ENCODE measurements at places on chromosomes 3 and 15.

GRCh38 chr15:65373163-65373651 is 4.6 kb downstream of the IGDCC3 start:
- no peak for DNase-seq

DNA sequence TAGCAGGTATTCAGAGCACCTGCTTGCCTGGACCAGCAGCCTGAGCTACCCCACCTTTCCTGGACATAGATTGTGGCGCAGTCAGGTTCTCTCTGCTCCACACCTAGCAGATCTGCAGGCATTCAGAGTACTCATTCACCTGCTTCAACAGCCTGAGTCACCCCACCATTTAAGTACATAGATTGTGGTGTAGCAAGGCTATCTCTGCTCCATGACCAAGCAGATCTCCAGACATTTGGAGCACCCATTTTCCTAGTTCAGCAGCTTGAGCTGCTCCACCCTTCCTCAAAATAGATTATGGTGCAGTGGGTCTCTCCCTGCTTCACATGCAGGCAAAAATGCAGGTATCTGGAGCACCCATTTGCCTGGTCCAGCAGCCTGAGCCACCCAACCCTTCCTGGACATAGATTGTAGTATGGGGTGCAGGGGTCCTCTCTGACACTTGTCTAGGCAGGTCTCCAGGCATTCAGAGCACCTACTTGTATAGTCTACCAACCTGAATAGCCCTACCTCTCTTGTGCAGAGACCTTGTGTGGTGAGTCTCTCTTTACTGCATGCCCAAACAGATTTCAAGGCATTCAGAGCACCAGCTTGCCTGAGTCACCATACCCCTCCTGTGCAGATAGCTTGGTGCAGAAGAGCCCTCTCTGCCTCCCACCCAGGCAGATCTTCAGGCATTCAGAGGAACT is 466.0 kb upstream of the THBS1 start:
- no peak for DNase-seq

DNA sequence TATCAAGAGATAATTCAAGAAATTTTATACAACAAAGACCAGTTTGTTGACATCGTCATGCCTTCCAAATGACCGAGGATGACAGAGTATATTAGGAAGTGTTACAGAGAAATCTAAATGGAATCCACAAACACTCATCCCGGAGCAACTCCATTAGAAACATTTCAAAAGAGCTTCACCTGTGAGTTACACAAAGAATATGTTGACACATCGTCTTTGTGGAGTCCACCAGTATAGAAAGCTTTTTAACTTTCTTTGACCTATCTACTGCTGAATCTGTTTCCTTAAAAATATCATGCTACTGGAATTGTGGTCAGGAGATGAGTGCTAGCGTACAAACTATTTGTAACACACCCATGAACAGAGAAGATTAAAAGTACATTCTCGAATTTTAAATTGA is 130.4 kb downstream of the SUCLG2 start:
- no peak for DNase-seq

DNA sequence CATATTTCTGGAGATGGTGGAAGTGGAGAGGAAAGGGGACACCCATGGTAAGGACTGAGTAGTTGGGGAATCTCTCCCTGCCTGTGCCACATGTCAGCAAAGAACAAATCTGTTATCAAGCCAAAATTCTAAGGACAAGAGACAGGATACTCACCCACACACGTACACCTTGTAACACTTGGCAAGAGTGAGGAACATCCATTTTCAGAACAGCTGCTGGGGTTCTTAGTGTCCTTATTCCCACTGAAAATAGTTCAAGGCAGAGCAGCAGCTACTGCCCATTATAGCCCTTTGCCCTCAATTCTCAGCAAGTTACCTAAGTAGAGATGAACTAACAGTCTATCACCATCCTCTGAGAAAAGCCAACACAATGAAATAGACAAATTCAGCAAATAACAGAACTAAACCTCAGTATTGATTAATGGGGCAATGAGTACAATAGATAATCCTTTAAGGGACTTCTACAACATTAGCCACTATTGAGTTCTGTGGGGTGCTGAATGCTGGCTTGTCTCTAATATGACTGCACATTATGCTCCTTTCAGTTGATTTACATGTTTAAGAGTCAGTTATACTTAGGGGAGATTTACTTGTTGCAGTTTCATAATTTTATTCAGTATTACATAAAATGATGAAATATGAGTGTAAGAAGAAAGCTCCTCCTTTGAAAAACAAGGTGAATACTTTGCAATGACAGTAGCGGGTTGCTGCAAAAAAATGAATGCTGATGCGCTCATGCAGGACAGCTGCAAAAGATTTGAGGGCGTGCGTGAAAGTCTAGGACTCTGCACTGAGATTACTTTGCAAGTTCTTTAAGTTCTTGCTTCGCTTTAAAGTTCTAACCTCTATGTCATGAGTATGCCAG is 22.4 kb downstream of the SENP5 start:
- no peak for DNase-seq

- no peak for DNase-seq
These were observed 105.3 kb downstream of the CTNNB1 start for GRCh38 chr3:41304593-41304992.

DNA sequence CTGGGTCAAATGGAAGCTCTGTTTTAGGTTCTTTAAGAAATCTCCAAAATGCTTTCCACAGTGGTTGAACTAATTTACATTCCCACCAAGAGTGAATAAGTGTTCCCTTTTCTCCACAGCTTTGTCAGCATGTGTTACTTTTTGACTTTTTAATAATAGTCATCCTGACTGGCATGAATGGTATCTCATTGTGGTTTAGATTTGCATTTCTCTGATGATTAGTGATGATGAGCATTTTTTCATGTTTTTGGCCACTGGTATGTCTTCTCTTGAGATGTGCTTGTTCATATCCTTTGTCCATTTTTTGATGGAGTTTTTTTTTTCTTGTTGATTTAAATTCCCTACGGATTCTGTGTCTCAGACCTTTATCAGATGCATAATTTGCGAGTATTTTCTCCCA is 745.0 kb upstream of the BCHE start:
- DNase-seq: no peak

DNA sequence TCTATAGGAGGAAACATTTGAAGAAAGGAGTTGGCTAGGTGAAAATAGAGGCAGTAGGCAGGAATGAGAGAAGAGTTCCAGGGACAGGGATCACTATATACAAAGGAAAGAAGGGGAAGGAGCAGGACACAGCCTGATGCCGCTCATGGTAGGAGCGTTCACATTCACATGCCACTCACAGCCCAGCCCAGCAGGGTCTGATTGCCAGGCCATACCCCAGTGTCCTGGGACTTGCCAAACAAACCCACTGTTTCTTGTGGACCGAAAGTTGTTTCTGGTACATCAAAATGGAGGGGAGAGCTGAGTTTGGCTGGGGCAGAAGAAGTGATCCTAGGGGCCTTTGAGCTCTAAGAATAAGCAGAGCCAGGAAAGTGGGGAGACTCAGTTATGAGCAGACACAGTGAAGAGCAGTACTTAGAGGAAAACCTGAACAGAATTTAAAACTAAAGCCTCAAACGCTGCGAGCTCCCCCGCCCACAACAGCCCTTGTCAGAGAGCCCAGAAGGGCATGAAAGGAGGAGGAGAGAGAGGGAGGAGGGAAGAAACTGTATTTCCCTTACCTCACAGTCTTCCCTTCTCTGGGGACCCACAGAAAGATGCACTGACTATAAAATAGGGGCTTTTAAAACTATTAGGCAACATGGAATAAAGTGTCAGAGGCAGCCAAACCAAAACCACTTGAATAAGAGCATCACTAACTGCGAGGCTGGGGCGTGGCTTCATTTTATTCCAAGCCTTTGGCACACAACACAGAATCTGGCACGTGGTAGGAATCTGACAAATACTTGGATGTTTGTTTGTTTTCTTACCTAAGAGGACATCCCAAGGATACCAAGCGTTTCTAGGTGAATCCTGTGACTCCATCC is 129.0 kb downstream of the RPL22L1 start:
- no peak for DNase-seq

DNA sequence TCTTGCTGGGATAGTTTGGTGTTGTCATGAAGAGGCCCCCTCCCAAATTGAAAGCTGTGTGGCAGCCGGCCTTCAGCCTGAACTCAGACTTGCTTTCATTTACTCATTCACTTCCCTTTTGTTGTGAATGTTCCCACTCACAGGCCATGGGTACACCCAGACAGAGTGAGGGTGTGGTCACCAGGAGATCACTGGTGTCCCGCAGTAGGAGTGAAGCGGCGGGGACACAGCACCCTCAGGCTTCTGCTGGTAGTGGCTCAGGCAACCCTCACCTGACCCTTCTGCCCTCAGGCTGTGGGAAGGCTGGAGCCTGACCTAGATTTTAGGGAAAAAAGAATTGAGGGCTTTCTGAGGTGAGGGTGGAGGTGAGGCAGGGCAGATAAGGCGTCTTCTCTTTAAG is 244.4 kb downstream of the SOX2 start:
- no peak for DNase-seq

DNA sequence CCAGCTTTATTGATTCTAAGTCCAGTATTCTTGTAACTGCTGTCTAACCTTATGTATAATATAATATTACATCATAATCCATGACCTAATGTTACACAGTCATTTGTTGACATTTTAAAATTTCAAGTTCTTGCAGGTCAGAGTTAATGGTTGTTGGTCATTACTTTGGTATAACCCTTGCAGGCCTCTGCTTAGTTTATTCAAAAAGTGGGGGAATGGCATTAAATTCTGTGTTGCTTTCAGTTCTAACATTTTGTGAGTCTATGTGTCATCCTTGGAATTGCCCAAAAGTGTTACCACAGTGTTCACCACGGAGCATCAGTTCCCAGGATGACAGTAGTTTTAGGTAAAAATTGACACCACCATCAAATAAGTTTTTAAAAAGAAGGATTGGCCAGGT is 174.8 kb upstream of the BCL6 start:
- no peak for DNase-seq

Measured in central memory CD8-positive, alpha-beta T cell (primary cell).